ENCODE measurements at places on chromosomes 16 and 17. TPM values are rescaled to one million over a fixed set of nuclear protein-coding genes. Genes with fewer than 3 reads are reported as not detected.

Gene HOXB6
- total RNA-seq = 0.48 TPM

Gene CCDC200
- not detected for total RNA-seq

Gene FOXO3B
- 3.8 TPM for total RNA-seq

Gene PRKCA
- 4.3 TPM for total RNA-seq

DNA sequence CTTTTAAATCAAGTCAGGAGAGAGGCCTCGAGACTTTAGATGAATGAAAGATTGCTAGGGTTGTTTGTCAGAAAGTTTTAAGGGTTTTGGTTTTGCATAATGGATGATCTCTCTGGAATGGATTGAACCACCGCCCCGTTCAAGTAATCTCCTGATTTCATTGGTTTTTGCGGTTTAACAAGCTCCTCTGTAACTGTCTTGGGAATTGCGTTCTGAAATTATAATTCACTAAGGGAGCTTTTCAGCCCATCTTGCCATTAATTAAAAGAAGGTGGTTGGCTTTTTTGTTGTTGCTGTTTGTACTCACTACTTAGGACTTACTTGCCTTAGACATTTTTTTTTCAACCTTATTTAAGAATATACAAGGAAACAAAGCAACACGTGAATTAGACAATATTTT, 8.8 kb downstream of the HS3ST4 start:
- DNase-seq = no peak
- H3K27me3 ChIP-seq = no peaks in the 10 kb centered on the region
- H3K36me3 ChIP-seq = no peaks in the 10 kb centered on the region
- H3K4me3 ChIP-seq = no peak overlapping the region

DNA sequence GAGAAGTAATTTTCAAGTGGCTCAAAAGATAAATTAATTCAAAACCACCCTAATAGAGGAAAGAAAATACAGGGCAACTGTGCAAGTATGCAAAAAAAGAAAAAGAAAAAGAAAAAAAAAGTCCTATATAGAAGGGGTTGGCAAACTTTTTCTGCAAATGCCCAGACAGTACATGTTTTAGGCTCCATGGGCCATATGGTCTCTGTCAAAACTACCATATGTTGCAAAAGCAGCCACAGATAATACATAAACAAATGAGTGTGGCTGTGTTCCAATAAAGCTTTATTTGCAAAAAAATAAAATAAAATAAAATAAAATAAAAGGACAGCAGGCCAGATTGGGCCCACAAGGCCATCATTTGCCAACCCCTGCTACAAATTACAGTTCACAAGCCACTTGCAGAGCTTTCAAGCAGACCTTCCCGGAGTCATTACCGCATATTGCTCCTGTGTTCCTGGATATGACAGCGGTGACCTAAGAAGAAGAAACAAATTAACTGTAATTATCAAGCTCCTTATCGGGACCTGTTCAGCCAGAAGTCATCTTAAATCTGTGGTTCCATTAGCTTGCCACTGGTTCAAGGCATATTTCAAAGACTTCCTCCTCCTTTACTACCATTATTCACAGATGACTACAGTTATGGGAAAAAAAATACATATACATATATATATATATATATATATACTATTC, 15.9 kb downstream of the ZC3H7A start:
- DNase-seq = no peak
- H3K27ac ChIP-seq = peak overlapping the region; percentile 83
- peaks cover 41% of the 10 kb centered on the region for H3K4me1 ChIP-seq
- no peak overlapping the region for H3K4me3 ChIP-seq
- H3K27me3 ChIP-seq = no peaks in the 10 kb centered on the region

DNA sequence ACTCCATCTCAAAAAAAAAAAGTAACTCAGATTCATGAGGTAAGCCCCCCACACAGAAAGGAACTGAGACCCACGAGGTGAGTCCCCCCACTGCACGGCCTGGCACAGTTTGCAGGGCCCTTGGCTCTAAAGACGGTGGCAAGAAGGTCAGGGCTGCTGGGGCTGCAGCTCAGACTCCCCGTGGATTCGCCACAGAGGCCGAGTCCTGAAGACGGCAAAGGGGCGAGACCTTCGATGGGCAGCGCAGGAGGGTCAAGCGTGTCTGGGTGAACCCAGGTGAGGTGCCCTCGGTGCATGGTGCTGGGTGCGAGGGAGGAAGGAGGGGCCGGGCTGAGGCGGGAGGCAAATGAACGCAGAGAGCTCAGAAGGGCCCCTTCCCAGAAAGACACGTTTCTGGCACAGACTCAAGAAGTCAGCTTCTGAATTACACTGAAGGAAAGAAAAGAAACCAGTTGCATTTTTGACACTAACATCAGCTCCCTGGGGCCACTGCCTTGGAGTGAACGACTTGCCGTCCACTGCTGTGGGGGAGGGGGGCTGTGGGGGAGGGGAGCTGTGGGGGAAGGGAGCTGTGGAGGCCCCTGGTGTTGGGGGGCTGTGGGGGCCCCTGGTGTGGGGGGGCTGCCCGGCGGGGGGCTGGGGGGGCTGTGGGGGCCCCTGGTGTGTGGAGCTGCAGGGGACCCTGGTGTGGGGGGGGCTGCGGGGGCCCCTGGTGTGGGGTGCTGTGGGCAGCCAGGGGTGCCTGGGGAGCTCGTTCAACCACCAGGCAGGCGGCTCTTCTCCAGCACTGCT, 69.8 kb upstream of the METRNL start:
- H3K27me3 ChIP-seq = no peaks in the 10 kb centered on the region
- H3K36me3 ChIP-seq = peaks cover 5% of the 10 kb centered on the region
- DNase-seq = no peak
- no peak overlapping the region for H3K4me3 ChIP-seq
- no peak overlapping the region for H3K27ac ChIP-seq
- no peaks in the 10 kb centered on the region for H3K4me1 ChIP-seq

- no peaks in the 10 kb centered on the region for H3K36me3 ChIP-seq
- H3K27ac ChIP-seq = no peak overlapping the region
- no peak overlapping the region for H3K4me3 ChIP-seq
- no peak for DNase-seq
Observed at GRCh38 chr16:75256696-75257343, 5.4 kb upstream of the BCAR1 start.

DNA sequence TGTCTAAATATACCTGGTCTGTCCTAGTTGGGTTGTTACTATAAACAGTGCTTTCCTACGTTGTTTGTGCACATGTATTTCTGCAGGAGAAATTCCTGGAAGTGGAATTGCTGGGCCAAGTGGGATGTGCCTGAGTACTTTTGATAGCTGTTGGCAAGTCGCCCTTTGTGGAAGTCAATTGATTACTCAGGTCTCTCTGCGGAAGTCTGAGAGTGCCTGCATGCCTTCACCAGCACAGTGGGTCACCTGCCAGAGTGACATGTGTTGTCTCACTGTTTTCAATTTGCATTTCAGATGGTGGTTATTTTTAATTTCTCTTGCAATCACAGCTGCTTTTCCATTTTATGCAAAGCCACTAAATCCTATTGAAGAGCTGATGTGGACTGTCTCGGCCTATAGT, 2.3 kb upstream of the MVD start:
- no peaks in the 10 kb centered on the region for H3K27me3 ChIP-seq
- H3K4me3 ChIP-seq = peak overlapping the region; percentile 5
- DNase-seq = peak; percentile 67
- H3K27ac ChIP-seq = peak overlapping the region; percentile 81
- H3K4me1 ChIP-seq = peaks cover 33% of the 10 kb centered on the region
- no peaks in the 10 kb centered on the region for H3K36me3 ChIP-seq

DNA sequence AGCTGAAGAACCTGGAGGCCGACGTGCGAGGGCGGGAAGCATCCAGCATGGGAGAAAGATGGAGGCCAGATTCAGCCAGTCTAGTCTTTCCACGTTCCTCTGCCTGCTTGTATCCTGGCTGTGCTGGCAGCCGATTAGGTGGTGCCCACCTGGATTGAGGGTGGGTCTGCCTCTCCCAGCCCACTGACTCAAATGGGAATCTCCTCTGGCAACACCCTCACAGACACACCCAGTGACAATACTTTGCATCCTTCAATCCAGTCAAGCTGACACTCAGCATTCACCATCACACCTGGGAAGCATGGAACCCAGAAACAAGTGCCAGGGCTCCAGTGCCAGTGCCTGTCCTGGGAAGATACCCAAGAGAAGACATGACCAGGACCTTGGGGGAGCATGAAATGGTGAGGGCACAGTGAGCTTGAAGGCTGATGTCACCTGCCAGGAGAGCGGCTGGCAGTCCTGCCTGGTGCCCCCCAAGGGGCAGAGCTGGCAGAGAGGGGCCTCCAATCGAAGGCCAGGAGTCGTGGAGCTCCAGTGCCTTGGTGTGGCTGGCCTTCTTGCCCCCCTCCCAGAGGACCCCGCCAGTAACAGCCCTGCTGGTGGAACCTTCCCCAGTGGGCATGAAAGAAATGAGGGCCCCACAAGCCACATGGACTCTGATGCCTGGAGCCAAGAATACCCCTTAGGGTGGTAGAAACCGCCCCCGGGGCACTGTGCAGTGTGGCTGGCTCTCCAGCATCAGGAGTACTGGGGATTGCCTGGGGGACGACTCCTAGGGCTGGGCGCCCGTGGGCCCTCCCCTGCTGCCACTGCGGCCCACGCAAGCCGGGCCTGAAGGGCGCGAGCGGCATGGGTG, 643 bp upstream of the NPB start:
- no peak for DNase-seq
- H3K27ac ChIP-seq = no peak overlapping the region
- H3K4me1 ChIP-seq = no peaks in the 10 kb centered on the region
- no peaks in the 10 kb centered on the region for H3K27me3 ChIP-seq
- H3K4me3 ChIP-seq = no peak overlapping the region

DNA sequence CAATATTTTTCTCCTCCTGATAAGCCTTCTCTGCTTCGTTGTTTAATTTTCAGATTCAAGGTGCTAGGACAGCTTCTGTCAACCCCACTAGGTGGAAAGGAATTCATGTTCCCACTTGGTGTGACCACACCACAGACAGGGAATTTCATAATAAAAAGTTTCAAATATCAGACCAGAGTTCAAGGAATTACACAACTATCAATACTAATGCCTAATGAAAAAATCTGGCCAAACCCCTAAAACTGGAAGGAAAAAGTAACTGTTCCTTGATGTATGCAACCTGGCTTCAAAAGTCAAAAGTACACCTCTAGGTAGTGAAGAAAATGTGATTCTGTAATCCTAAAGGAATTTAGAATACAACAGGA, 87.8 kb upstream of the CORO6 start:
- H3K36me3 ChIP-seq = no peaks in the 10 kb centered on the region
- no peak overlapping the region for H3K27ac ChIP-seq
- H3K4me1 ChIP-seq = peaks cover 32% of the 10 kb centered on the region
- DNase-seq = peak; percentile 12
- no peaks in the 10 kb centered on the region for H3K27me3 ChIP-seq
